ENCODE measurements at places on chromosomes 3 and 15.

DNA sequence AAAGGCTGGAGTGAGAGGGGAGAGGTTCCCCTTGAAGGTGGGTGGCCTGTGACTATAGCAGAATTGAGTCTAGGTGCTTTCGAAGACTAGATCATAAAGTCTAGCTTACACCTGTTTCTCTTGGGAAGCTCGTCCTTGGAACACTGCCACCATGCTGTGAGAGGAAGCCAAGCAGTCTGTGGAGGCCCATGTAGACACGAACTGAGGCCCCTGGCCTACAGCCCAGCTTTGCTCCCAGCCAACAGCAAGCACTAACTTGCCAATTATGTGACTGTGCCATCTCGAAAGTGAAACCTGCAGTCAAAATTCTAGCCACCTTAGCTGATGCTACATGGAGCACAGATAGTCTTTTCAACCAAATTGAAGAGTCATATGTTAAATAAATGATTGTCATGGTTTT, 190.5 kb upstream of the NECTIN3 start:
- no peak for DNase-seq

- DNase-seq, result no peak
Observed at GRCh38 chr3:134690226-134690625, 39.4 kb upstream of the KY start.

GRCh38 chr3:125358923-125359322, 16.2 kb downstream of the ZNF148 start:
- no peak for DNase-seq

- no peak for DNase-seq
Observed at GRCh38 chr15:78242128-78242527, 7.8 kb upstream of the ACSBG1 start.

GRCh38 chr15:78841376-78841706, 30.1 kb upstream of the ADAMTS7 start:
- DNase-seq, result no peak

DNA sequence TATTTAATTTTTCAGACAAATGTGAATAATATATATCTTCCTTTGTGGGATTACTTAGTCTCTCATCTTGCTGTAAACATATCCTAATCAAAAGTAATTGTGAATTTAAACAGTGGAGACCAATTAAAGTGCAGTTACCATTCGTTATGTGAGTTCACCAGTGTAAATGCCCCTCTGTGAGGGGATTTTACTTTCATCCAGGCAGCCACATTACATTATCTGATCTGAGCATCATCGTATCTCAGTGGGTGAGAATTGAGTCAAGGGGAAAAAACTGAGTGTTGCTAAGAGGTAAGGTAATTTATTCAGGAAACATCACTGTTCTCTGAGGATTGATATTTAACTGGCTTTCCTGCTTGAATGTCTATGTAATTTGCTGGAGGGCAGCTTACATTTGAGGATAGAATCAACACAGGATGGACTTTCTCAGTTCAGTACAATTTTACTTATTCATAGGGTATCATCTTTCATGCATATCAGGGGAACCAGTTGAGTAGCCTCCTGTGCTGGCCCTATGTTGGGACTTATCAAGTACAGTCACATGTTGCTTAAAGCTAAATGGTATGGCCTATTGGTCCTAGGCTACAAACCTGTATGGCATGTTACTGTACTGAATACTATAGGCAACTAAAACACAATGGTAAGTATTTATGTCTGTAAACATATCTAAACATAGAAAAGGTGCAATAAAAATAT, 219.7 kb downstream of the CD47 start:
- DNase-seq, result no peak

DNA sequence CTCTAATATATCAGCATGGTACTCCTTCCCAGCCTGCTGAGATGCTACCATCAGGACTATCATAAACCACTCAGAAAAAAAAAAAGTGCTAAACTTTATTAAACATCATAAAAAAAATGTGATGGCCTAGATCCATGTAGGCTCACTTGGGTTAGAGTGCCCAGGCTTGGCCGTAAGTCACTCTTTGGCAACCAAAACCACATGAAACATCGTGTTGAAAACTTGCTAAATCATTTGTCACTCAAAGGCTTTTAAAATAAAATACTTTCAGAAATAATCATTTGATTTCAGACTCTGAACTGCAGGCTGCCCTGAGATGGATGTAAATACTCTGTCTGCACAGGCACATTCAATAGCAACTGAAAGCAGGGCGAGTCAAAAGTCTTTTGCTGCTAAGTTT, 78.4 kb upstream of the WNT5A start:
- DNase-seq, result no peak

- no peak for DNase-seq
Observed at GRCh38 chr3:47605652-47606051, 27.0 kb upstream of the CSPG5 start.

DNA sequence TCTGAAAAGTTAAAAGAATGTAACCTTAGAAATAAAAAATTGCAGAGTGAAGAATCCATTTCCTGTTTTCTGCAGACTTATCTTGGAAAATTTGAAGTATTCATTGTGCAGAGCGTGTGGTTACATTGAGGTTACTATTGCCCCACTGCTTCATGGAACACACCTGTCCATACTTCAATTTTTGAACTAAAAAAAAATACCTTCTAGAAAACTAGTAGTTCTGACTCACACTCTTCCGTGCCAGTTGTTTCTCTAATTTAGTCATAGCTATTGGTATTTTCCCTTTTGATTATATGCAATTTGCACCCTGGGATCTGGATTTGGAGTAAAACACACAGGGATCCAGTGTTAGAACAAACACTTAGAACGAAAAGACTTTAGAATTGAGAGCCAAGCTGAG, 111.8 kb upstream of the LYSMD4 start:
- DNase-seq, result no peak

DNA sequence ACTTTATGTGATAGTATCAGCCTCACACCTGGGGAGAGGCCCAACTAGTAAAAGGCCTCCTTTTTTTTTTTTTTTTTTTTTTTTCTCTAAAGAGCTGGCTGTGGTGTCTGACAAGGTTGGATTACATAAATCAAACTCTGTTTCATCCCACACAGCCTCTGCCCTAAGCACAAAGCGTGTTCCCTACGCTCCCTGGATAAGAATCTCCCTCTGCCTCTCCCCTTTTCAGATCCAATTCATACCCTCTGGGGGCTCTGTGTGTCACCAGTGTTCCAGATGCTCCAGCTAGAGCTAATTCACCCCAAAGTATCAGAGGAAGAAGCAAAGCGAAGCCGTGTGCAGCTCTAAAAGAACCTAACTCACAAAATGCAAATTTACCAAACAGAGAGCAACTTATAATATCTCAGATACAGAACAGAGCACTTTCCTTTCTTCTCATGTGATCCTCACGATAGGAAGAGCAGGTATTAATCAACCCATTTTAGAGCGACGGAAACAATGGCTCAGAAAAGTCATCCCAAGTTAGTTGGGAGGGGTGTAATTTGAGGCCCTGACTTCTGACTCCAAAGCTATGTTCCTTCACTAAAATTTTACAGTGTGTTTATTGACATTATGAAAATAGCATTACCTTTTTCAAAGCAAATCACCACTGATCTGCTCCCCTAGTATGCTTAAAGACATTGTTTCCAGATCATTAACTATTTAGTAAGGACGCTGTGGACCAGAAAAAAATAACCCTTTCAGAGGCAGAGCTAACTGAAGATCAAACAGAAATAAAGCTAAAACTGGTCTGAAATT, 12.4 kb downstream of the BMF start:
- no peak for DNase-seq

DNA sequence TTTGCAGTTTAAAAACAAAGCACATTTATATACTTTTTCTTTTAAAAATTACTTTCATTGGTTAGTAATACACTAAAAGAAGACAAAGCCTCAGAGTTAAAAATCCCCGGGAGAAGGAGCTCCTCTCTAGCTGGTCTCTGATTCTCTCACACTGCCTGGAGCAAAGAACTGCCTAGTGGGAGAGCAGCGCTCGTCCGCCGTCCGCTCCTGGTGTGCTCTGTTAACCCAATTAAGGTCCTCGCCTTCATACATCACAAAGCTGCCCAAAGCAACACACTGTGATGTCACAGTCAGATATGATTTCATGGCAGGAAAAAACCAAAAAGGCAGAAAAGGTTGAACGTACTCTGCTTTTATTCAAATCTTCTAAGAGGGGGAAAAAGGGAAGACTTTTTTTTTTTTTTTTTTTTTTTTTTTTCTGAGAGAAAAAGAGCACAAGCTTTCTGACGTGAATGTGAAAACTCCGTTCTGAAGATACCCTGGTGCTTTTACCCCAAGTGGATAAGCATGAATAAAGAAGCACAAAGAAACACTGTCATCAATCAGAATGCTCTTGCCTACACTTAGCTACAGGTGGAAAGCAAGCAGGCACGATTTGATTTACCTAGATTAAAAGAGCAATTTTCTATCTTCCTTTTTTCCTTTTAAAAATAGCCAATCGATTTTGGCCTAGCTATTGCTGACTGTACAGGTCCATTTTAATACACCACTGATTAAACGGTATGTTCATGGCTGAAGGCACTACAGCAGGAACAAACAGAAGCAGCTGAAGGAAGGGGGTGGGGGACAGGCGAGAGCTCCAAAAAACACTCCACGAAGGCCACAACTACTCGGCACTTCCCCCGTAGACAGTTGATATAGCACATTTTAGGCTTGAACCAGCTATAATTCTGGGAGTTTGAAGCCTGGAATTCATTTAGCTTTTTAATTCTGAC, 115.2 kb downstream of the TIGIT start:
- peak; percentile 77 for DNase-seq

DNA sequence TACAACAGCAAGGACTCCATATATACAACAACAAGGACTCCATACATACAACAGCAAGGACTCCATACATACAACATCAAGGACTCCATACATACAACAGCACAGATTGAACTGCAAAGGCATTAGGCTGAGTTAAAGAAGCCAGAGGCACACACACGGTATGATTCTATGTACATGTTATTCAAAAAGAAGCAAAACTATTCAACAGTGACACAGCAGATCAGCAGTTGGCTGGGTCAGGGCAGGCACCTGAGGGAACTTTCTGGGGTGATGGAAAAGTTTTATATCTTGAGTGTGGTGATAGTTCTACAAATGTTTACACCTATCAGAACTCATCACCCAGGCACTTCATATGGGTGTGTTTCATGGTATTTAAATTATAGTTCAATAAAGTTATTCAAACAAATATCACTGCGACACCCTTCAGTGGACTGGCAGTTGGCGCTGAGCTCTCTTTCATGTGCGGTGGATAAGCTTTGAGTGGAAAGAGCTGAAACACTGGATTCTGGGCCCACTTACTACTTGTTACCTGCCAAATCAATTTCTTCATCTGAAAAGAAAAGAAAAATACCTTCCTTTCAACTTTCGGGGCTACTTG, 28.0 kb downstream of the RFTN1 start:
- no peak for DNase-seq

DNA sequence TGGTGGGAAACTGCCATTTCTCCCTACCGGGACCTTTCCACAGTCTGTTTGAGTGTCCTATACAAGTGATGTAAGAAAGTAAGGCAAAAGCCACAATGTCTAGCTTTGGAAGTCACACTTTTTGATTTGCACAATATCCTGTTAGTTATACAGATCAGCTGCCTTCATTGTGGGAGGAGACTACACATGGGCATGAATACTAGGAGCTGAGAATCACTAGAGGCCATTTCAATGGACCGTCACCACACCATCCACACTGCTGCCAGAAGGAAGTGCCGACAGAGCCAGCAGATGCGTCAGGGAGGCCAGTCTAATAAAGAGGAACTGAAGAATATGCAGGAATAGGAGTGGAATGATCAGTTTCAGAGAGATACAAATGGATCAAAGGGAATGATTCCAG, 65.8 kb downstream of the SCN11A start:
- DNase-seq, result no peak

- no peak for DNase-seq
Observed at GRCh38 chr3:112374333-112374734, 41.4 kb downstream of the CD200 start.

DNA sequence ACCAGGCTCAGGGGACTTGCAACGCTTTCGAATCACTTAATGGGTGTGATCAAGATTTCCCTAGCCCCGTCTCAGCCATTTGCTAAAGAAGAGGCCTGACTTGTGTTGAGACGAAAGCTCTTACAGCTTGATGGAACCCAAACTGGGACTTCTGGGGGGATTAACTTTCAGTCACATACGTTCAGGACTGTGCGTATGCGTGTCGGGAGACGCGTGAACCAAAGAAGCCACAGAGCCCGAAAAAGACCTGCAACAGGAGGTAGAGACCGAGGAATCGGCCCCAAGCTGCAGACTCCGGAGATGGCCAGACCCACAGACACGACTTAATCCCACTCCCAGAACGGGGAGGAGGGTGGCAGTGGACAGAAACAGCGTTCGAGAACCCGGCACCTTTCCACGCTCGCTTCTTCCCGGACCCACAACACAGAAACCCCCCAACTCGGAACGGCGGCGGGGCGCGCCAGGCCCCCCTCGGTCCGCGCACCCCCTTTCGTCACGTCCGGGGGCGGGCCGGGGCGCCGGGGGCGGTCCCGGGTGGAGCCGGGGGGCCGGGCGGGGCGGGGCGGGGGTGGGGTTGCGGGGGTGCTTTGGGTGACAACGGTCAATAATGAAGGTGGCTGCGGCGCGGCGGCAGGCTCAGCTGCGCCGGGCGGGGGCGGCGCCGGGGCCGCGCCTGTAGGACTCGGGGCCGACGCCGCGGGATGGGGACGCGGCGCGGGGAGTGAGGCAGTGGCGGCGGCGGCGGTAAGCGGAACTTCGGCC, at the start of gene ATP11B:
TSS of gene ATP11B (plus strand) at position 604 of the 762 bp plus-strand sequence. CDS start 256 bp downstream, outside the sequence.
- DNase-seq, result peak; percentile 92

GRCh38 chr15:39797407-39797806, 14.8 kb upstream of the FSIP1 start:
- DNase-seq, result no peak

- DNase-seq, result no peak
Observed at GRCh38 chr15:72404356-72404755, 6.3 kb downstream of the TMEM202 start.

DNA sequence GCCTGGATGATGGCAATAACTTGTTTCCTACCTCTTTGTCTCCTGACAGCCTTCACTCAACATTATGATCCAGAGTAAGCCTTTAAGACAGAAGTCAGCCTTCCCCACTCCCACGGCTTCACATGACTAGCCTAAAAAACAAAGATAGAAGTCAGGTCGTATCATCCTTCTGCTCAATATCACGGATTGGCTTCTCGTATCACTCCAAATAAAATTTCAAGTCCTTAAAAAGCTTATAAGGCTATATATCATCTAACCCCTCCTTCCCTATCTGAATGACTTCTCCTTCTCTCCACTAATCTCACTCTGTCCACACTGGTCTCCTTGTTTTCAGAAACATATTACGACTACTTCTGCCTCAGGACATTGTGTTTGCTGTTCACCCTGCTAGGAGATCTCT, 47.7 kb upstream of the AP4E1 start:
- DNase-seq, result no peak

- DNase-seq, result no peak
Observed at GRCh38 chr3:188134856-188135255, 19.1 kb upstream of the LPP start.

DNA sequence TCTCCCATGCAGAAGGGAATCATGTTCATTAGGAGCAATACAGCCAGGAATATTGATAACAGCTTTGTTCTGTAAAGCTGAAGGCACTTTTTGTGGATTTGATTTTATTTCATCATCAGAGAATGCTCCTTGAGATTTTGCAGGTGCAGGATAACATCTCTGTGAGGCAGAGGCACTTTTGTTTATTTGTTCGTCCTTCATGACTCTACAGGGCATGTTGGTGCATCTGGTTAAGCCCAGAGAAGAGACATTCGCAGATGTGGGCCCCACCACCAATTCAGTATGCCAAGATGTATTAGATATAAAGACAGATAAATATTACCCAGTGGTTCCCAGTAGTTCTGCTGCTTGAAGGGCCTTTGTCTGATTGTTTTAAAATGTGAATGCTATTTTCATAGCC, 368.1 kb upstream of the SEMA6D start:
- no peak for DNase-seq
